ENCODE measurements at places on chromosomes 11 and 22.

DNA sequence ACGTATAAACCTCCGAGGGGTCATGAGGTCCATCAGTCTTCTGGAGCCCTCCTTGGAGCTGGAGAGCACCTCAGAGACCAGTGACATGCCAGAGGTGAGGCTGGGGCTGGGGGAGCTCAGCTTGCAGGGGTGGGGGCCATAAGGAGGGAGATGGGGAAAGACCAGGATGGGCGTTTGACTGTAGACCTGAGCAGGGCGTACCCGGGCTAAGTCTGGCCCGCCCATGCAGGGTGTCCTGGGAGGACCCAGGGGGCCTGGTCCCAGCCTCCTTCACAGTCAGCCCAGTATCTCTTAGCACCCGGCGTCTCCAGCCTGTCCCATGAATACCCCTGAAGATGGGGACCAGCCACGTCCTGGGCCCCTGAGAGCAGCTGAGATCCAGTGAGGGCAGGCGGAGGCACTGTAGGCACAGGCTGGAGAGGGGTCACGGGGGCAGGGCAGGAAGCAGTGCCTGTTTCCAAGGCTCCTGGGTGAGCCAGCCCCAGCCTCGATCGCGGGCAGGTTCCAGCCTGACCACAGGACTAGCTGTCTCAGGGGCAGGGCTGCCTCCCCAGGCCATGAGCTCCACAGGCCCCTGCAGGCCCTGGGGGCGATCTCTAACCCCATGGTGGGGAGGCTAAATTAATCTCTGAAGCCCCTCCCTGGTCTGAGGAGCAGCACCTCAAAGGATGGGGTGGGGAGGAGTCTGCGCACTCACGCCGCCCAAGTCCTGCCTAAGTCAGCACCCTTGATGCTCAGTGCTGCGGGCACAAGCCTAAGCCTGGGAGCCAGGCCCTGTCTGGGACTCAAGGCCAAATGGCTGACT lies 7.1 kb downstream of the SSH3 start:
- DNase-seq, result no peak

- DNase-seq, result no peak
These were observed 48.2 kb upstream of the CREB3L1 start for GRCh38 chr11:46229230-46229629.

- no peak for DNase-seq
These were observed 7.0 kb downstream of the RELA start for GRCh38 chr11:65655570-65656332.

DNA sequence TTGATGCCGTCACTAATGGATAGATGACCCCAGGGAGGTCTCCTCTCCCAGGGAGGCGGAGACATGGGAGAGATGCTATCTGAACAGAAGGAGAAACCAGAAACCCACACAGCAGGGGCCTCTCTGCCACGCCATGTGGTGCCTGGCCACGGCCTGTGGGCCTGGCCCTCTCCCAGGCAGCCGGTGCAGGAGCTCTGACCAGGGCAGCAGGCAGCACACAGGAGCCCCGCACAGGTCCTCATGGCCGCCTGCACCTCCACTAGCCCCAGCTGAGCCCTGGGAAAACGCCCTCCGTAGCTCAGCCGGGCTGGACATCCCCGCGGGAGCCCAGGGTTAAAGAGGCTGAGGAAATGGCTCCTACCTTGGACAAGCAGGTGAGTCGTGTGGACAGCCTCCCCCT lies 19.8 kb downstream of the IGSF9B start:
- DNase-seq, result no peak

DNA sequence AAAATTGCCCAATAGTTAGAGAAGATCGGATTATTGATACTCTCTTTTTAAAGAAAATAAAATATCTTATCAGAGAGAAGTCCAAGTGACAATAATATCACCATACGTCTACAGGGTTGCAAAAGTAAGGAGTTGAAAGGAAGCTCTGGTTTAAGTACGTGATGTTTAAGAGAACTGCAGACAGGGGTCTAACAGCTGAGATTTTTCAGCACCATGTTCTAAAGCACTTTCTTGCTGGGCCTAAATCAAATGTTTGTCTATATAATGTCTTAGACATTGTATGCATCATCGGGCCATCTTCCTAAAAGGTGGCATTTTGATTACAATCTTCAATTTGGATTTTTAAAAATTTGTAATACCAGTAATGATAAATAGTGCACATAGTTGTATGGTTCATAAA lies 133.3 kb downstream of the RRAS2 start:
- no peak for DNase-seq

GRCh38 chr22:47372596-47373385 lies 610.3 kb downstream of the TBC1D22A start:
- DNase-seq, result no peak

DNA sequence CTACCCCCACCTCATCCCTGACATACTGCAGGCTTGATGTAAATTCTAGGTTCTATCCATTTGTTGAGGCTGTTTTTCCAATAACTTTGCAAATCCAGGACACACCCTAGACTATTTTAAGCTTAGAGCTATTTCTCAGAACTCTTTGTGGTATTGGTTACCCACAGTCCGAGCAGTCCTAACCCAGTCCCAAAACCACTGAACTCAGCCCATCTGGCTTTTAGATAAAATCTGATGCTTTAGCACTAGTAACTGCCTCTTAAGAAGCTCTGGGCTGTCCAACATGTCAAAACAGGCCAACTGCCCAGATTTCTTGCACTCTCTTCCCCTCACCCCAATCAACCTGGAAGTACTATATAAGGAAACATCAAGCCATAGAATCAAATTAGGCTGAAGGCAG lies 344.4 kb upstream of the CADM1 start:
- no peak for DNase-seq

DNA sequence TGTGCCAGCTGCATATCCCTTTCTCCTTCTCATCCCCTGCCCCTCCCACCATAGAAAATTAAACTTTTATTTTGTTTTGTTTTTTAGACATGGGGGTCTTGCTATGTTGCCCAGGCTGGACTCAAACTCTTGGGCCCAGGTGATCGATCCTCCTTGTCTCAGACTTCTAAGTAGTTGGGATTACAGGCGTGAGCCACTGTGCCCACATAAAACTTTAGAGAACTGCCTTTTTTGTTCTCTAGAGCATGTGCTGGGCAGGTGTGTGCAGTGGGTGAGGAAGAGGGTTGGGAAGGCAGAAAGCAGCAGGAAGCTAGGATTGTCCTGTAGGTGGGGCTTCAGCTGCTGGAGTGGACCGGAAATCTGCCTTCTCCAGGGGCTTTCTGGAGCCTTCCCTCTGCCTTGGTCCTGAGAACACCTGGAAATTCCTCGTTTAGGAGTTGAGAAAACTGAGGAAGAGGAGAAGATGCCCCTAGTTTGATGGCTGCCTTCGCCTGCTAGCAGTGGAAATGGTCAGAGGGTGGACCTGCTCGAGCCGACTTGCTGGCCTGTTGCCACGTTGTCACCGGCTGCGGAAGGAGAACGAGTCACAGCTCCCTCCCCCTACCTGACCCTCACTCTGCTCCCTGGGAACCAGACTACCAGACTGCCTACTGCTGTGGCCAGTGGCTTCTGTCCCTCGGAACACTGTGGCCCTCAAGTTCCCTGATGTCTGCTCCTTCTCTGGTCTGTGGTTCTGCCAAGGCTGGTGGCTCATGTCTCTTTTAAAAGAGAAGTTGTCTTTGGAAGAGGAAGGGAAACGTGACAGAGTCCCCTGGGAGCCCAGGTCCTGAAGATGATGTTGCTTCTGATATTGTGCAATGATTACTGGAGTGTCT lies 4.0 kb downstream of the ST14 start:
- DNase-seq, result no peak

- DNase-seq, result no peak
These were observed 11.7 kb downstream of the ZNF195 start for GRCh38 chr11:3367221-3367620.

GRCh38 chr11:45919806-45920530 lies 2.3 kb upstream of the PEX16 start:
- no peak for DNase-seq

DNA sequence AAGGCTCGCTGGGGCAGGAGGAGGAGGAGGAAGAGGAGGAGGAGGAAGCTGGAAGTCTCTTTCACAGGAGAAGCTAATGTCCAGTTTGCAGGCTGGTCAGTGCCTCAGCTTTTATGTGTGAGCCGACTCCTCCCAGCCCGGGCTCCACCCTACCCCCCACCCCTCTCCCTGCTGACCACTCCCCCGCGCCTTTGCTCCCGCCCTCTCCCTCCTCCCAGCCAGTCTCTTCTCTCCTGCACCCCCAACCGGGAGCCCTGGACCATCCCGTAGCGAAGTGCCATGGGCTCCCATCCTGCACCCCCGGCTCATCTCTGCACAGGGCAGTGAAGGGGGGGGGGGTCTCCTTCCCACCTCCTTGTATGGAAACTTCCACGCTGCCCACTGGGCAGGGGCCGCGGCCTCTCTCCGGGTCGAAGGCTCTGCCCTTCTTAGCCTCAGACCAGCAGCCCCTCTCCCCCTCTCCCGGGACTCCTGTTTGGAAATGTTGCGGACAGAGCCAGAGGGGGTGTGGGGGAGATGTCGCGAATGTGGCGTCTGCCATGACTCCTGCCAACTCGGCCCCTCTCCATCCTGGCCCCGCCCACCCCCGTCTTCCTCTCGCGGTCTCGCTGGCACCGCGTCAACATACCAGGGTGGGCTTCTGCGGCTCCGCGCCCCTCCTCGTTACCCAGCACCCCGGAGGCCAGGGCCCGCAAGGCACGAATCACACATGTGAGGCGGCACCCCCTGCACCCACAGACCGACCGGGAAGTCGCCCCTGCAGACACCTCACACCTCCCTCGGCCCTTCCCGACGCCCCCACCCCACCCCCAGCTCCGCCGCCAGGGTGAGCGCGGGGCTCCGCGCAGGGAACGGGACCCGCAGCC lies 1.8 kb downstream of the IGF2 start:
- no peak for DNase-seq

DNA sequence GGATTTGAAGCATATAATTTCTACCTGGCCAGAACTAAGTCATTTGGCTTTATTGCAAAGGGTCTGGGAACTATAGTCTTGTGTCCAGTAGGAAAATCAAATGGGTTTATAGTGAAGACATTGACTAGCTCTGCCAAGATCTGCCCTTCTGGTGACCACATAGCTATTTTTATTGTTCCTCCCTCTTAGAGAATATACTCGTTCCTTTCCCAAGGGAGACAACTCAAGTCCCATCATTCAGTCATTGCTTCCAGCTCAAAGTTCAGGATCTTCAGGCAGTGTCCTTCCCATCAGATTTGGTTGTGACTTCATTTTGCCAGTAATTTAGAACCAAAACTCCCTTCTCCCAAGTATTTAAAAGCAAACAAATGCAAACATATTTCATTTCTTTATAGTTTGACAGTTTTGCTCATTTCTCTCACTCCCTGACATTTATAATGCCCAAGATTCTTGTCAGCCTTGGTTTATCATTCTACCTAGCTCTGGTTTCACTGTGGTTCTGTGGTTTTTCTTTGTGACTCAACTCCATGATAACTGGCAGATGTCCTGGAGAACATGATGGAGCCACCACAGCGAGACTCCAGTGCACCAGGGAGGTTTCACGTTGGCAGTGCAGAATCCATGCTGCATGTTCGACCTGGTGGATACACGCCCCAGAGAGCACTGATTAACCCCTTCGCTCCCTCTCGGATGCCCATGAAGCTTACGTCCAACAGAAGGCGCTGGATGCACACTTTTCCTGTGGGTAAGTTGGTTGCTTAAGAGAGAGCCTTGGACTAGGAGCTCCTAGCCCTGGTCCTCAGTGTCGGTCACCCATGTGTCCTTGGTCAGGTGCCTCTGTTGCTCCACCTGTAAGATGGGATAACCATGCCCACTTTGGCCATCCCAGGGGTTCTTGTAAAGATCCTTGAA lies 64.9 kb downstream of the DEPDC5 start:
- DNase-seq, result no peak

DNA sequence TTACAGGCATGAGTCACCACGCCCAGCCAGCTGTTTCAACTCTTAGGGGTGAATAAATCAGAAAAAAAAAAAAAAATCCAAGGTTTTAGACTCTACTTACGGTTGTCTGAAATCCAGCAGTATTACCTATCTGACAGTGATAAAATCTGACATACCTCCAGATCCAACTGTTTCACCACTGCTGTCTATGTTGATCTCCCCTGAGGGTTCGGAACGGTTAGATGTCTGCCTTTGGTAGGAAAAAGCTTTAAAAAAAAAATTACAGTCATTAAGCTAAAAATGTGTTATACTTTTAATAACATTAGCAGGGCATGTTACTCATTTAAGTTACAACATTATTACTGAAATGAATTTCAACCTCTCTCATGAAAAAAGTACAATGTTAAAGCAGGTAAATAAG lies 21.1 kb downstream of the NCAPD3 start:
- no peak for DNase-seq

- DNase-seq, result no peak
These were observed 30.1 kb upstream of the CSNK1E start for GRCh38 chr22:38347181-38347943.

DNA sequence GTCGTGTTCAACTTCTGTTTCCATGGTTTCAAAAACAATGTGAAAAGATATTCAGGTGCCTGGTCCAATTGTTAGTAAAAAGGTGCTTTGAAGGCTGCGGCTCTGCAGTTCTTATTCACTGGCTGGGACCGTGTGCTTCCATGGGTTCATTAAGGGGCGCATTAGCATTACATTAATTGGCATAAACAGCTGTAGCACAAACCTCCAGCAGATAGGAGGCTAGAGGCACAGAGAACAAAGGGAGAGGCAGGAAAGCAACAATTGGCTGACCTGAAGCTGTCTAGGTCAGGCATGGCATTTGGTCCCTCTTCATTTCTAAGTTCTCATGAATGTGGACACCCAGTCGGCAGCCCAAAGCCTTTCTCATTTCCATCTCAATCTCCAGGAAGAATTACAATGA lies 16.6 kb downstream of the PAK1 start:
- no peak for DNase-seq

- no peak for DNase-seq
These were observed 13.5 kb downstream of the SPTBN2 start for GRCh38 chr11:66715346-66716085.

GRCh38 chr22:43110927-43111623 lies 525 bp downstream of the BIK start:
- DNase-seq, result no peak

GRCh38 chr22:28435982-28436381 lies 243.7 kb downstream of the TTC28 start:
- no peak for DNase-seq

DNA sequence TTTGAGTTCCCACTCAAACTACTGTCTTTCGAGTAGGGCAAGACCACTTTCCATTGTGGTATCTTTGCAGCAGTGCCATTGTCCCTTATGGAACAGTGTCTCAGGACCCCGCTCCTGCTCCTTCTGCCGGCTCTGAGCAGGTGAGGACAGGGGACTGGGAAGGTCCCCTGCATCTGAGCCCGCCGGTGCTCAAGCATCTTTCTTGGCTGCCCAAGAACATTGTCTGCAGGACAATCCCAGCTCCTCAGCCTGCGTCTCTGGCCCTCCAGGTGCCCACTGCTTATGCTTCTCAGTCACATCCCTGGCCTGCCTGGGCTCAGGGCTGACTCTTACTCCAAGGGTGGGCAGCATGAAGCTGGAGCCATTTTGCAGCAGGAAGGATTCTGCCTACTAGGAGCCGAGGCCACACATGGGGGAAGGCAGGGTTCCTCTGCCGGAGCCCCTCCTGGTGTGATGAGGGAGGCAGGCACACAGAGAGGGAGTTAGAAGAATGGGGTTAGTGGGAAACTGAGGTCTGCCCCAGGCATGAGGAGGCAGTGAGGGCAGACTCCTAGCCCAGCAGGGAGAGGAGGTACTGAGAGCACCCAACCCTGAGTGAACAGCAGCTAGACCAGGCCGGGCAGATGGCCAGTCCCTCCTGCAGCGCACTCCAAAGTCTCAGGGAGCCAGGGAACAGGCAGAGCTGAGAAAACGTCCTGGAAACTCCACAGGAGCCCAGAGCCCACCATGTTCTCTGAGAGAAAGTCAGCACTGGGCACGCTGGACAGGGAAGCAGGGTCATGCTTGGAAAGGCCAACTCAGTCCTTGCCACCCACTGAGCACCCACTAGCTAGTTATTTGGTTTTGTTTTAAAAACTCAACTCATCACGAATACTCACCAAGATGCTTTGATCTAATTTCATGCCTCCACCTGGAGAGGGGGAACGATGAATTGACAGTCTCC lies 7.5 kb upstream of the PPARA start:
- no peak for DNase-seq
